Esophagus squamous epithelium (tissue), 5 donors: ENCODE measurements at places on chromosomes 5 and 9. TPM values are rescaled to one million over a fixed set of nuclear protein-coding genes. Genes with fewer than 3 reads are reported as not detected.

The SNCAIP gene
- total RNA-seq = 1.4 TPM

The JAKMIP2 gene
- total RNA-seq = not detected

The SV2C gene
- 0.09 TPM for total RNA-seq

The GPSM1 gene
- 8.2 TPM for total RNA-seq

The SMIM33 gene
- total RNA-seq = not detected

- DNase-seq = no peak
Observed at GRCh38 chr9:331197-331596, 116.5 kb downstream of the DOCK8 start.

The HAPLN1 gene
- 0.38 TPM for total RNA-seq

DNA sequence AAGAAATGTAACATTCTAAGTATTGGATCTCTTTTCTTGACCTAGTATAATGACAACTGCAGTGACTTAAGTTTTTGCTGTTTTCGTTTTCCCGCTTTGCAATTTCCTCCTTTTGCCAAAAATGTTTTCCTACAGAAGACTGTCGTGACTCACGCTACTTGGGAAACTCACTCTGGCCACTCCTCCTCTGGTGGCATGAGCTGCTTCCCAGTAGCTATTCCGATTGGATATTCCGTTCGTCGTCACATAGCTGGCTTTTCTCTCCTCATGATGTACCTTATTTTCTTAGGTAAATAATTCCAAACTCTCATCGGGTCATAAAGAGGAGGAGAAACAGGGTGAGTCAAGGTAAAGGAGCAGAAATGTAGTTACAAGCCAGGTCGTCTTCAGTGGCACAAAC lies 64.9 kb downstream of the GOLPH3 start:
- DNase-seq = no peak

GRCh38 chr5:107769519-107769918 lies 98.8 kb upstream of the EFNA5 start:
- no peak for DNase-seq

GRCh38 chr5:117652958-117653280 lies 1078.3 kb upstream of the SEMA6A start:
- no peak for DNase-seq

- DNase-seq = no peak
Observed at GRCh38 chr9:131657456-131657855, 82.4 kb downstream of the RAPGEF1 start.

The BAAT gene
- total RNA-seq = not detected

The CATSPER3 gene
- 0.23 TPM for total RNA-seq

- DNase-seq = no peak
Observed at GRCh38 chr5:124980163-124980941, 233.9 kb upstream of the ZNF608 start.

DNA sequence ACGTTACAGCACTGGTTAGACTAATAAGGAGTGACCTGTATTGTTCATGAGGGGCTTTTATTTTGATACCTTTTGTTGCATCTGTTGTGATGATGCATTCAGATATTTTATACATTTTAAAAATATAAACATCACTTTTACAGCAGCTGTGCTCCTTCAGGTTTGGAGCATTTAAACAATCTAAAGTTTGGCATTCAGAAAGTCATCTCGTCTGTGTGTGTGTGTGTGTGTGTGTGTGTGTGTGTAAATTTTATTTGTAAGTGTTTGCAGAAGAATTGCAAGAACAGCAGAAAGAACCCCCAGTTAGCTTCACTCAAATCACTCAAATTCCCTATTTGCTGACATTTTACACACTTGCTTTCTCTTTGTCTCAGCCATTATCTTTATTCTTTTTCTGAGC lies 87.4 kb downstream of the ERCC6L2 start:
- no peak for DNase-seq

DNA sequence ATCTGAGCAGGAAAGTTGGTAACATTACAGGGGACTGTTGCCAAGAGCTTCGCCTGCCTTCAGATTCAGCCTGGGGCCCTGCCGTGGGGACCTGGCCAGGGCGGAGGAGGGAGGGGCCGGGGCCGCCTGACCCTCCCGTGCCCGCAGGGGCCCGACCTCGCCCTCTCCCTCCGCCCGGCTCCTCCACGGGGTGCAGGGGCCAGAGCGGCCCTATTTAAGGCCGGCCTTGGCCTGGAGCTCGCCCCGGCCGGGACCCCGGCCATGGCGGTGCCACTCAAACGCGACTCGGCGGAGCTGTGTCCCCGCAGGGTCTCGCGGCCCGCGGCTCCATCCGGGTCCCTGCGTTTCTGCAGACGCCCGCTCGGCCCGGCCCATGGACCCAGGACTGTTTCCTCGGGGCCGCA lies 757 bp downstream of the TMEM250 start:
- no peak for DNase-seq

- DNase-seq = no peak
Observed at GRCh38 chr5:158273035-158273434, 414.1 kb upstream of the CLINT1 start.

The GADD45G gene
- total RNA-seq = 3.3 TPM

DNA sequence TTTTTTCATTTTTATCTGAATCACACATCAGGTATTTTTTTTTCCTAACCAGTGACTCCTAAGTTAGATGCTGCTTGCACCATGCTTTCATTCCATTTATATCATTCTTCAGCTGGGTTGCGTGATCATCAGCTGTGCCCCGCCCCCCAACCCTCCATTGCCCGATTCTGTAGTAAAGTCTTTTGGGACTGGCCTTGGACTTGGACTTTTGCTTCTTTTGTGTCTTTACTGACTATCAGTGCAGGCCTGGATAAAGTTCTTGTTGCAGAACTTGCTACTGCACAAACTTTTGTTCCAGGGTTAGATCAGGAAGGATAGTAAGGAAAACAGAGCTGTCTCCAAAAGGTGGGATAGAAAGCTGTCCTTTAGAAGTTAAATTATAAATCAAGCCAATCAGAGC lies 38.5 kb downstream of the SLC22A5 start:
- no peak for DNase-seq

DNA sequence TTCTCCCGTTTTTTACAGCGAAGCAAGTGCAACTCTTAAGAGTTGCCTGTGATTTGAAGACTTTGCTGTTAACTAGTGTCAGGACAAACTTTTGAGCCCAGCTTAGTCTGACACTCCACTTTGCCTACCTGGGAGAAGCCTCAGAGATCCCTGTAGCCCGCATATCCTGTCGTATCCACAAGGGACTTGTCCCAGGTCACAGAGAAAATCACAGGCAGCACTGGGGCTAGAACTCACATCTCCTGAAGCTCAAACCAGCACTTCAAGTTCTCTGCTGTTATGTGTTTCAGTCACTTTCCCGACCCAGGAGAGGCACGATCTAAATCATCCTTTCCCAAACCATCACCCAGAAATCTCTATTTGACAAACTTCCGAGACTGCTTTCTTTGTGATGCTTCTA lies 584.5 kb downstream of the ACTL7B start:
- DNase-seq = no peak

The S100Z gene
- total RNA-seq = not detected

The HTR1A gene
- total RNA-seq = not detected
